ENCODE measurements at places on chromosomes 2 and 18. TPM values are rescaled to one million over a fixed set of nuclear protein-coding genes. Genes with fewer than 3 reads are reported as not detected.

CELF4 gene
- 38.4 TPM for total RNA-seq

DAW1 gene
- not detected for total RNA-seq

GRCh38 chr2:75729861-75730260 is 19.1 kb upstream of the GCFC2 start:
- no peak for DNase-seq

INSIG2 gene
- total RNA-seq: 20.3 TPM

- no peak for DNase-seq
Observed at GRCh38 chr2:190881084-190881597, 520 bp downstream of the GLS start.

- no peak for DNase-seq
Observed at GRCh38 chr18:75211626-75211952, 992 bp downstream of the TSHZ1 start.

CD207 gene
- total RNA-seq: 0.51 TPM

DNA sequence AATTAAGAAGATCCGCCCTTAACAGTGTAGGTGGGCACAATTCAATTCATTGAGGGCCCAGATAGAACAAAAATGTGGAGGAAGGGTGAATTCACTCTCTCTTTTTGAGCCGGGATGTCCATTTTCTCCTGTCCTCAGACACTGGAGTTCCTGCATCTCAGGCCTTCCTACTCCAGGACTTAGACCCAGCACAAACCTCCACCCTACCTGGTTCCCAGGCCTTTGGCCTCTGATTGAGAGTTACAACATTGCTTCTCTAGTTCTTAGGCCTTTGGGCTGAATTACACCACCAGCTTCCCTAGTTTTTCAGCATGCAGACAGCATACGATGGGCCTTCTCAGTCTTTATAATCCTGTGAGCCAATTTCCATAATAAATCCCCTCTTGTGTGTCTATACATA is 87.8 kb upstream of the TMEM17 start:
- DNase-seq: no peak

- DNase-seq: peak; percentile 41
Observed at GRCh38 chr2:46294176-46294836, 2.9 kb upstream of the EPAS1 start.

All from glutamatergic neuron (in vitro differentiated cells).